ENCODE measurements at places on chromosomes 6 and 20. TPM values are rescaled to one million over a fixed set of nuclear protein-coding genes. Genes with fewer than 3 reads are reported as not detected.

GRCh38 chr6:79465381-79465780 is 71.8 kb downstream of the LCA5 start:
- H3K4me3 ChIP-seq = no peak overlapping the region
- H3K27ac ChIP-seq = no peak overlapping the region
- no peak for DNase-seq
- no peaks in the 10 kb centered on the region for H3K27me3 ChIP-seq
- peaks cover 15% of the 10 kb centered on the region for H3K4me1 ChIP-seq

- no peak for DNase-seq
- H3K4me3 ChIP-seq = no peak overlapping the region
- no peak overlapping the region for H3K27ac ChIP-seq
- peaks cover 15% of the 10 kb centered on the region for H3K4me1 ChIP-seq
Measured at GRCh38 chr20:4439461-4439860, 282.2 kb upstream of the PRND start.

Gene CTNNBL1
- 60.0 TPM for total RNA-seq

Gene TEAD3
- 109 TPM for total RNA-seq
